Cerebellar cortex (tissue), 1 donor: ENCODE measurements at places on chromosomes 2 and 18.
A peak's percentile ranks its signal among the peaks of the same experiment; 100 is the strongest.

- no peak for DNase-seq
These were observed 2.1 kb upstream of the GEMIN6 start for GRCh38 chr2:38775921-38776225.

DNA sequence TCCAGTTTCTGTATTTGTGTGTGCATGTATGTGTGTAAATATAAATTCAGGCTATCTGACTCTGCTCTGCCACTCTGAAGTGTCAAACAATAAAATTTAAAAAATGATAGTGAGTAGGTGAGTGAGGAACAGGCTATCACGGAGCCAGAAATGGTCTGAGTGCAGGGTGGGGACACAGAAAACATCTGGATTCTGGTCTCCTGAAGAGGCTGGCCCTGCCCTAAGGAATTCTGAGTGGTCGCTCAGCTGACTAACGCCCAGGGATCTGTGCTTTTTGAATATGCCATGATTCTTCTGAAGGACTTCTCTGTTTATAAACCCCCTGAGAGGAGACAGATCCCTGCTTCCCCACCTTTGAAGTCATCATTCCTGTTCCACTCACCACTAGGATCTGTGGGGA lies 353.9 kb upstream of the GYPC start:
- no peak for DNase-seq

DNA sequence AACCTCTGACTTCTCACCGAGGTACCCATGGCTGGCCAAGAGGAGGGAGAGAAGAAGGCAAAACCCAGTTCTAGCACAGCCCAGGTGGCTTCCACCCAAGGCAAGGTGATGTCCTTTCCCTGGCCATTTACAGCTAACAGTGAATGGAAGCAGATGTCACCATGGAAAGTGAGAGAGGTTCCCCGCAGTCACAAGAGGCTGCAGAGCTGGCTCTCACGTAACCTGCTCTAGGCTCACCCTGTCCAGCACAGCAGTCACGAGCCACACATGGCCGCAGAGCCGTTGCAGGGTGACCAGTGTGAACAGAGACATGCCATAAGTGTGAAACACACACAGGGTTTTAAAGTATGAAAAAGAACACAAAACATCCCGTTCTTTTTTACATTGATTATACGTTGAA lies 169.4 kb downstream of the TNS1 start:
- peak; percentile 6 for DNase-seq

DNA sequence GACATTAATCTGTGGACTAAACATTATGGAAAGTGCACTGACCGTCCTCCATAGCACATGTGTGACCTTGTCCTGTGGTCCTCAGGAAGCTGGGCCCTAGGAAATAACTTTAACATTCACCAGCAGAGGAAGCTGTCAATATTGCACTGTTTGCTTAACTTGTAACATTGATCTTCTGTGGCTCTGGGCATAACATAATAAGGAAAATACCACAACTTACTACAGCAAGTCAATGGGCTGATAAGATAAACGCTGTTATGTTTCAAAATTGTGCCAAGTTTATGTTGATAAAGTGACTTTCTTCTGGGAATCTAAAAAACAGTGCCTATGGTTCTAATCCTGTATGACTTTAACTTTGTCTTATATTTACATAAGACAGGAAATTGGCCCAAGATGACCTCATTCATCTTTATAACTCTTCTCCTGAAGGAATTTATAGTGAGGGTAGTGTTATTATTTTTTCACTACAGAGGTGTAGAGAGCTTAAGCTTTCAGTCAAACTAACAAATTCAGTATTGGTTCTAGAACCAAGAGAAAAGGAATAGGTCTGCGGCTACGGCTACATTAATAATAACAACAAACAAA lies 113.7 kb upstream of the MAP4K3 start:
- DNase-seq: no peak

DNA sequence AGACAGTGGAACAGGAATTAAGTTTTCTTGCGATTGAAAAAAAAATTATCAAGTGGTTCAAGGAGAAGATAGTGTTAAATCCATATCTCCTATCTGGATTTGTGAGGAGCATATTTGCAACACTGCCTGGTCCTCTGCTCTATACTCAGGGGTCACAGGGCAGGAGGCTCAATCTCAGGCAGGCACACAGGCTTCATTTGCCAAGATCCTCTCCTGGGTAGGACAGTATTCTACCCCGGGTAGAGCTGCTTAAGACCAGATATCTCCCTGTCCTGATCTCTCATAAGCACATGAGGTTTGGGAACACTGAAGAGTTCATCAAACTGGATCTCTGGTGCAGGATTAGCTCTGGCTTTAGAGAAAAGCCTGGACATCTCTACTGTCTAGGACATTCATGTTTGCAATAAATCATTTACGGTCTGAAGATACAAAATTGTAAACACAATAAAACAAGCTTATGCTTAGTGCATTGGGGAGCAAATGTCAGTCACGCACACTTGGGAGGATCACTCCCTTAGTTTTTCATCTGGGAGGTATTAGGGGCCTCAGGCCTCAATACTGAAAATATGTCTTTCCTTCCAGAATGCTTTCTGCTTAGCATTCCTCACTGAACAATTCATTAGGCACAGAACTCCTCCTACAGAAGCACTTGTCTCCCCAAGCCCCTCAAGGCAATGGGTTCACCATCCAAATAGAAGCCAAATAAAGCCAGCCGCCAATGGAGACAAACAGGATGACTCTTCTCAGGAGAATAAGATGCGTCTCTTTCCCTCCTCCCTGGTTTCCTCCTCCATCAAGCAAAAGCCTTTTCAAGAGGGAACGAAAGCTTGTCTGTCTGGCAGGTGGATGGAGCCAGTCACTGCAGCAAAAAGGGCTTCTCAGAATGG lies 34.1 kb upstream of the LCLAT1 start:
- DNase-seq: no peak

DNA sequence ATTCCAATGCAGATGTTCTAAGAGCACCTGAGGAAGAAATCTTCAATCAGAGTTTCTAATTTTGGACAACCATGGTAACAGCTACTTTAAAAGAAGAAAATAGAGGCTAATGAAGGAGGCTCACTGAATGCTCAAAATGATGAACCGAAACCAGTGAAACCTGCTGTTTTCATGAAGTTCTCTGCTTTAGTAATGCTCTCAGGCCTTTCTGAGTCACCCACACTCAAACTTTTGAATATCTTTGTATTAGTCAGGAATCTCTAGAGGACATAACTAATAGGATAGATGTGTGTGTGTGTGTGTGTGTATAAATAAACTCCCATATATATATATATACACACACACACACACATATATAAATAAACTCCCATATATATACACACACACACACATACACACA lies 76.9 kb upstream of the RIT2 start:
- DNase-seq: no peak

DNA sequence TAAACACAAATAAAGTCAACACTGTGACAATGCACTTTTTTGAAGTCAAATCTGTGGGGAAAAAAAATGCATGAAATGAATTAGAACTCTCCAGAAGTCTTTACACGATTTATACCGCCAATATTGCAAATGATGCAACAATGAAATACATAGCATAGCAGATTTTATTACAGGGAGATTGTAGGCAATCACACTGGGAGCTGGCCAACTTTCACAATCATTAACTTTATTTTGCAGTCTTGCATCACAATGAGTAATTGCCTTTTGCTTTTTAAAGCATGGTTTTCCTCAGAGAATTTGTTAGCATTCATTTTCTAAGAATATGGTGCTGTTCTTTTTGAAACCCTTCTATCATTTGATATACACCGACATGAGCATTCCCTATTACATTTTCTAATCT lies 366.4 kb upstream of the FSIP2 start:
- no peak for DNase-seq

DNA sequence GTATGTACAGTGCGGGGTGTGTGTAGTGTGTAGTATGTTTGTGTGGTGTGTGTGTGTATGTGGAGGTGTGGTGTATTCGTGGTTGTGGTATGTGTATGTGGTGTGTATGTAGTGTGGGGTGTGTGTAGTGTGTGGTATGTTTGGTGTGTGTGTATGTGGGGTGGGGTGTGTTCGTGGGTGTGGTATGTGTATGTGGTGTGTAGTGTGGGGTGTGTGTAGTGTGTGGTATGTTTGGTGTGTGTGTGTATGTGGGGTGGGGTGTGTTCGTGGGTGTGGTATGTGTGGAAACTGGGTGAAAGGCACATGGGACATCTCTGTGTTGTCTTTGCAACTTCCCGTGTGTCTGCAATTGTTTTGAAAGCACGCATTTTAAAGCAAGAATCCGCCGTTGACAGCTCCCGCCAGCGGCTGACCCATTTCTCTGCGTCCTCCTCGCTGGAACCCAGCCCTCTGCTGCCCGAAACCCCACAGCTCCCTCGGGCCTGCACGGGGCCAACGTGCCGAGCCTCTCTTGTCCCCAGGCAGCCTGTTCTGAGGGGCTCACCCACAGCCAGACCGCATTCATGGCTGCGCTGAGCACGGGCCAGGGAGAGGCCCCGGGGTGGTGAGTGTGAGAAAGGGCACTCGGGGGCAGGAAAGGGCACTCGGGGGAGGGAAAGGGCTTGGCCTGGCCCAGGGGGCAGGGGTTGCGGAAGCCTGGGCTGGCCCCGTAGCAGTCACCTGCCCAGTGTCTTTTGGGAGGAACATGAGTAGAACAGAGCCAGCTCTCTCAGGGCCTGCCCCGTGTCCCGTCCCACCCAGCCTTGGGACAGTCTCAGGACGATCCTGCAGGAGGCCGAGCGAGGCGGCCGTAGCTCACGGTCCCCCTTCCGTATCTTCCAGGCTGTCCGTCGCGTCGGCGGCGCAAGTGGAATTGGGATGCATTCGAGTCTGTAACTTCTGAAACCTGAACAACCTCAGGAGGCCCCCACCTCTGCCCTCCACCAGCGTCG lies 61.4 kb downstream of the TWIST2 start:
- DNase-seq: no peak

GRCh38 chr2:176553685-176554100 lies 284.5 kb downstream of the MTX2 start:
- DNase-seq: peak; percentile 59

GRCh38 chr18:44651478-44651877 lies 29.2 kb upstream of the SETBP1 start:
- DNase-seq: no peak

DNA sequence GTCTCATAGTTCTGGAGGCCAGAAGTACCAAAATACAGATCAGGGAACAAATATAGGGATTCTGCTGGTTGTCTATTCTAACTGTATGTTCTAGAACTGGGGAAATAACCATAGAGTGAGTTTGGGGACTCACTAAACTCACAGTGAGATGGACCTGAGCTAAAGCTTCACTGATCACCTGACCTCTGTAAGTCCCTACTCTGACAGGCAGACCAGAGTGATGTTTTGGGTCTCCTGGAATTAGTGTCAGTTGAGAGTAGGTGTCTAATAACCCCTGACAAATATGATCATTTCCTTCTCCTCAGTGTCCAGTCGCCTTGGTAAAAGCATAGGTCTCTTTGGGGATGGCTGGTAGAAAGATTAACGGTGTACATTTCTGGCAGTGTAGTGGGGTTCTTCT lies 14.2 kb downstream of the PIKFYVE start:
- DNase-seq: no peak

DNA sequence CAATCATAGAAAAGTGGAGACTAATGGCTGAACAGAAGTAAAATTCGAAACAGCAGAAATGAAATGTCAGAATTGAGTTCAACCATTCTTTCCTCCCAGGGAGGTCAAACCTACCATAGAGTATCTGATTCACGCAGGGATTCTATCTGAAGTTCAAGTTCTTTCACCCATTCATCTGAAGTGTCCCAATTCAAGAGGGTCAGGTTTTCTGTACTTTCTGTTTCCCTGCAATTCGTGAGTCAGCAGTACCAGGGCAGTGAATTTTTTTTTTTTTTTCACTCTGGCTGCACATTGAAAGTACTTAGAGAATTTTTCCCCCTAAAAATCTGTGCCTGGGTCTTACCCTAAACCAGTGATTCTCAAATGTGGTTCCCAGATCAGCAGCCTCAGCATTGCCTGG lies 40.9 kb upstream of the CCDC88A start:
- DNase-seq: no peak

DNA sequence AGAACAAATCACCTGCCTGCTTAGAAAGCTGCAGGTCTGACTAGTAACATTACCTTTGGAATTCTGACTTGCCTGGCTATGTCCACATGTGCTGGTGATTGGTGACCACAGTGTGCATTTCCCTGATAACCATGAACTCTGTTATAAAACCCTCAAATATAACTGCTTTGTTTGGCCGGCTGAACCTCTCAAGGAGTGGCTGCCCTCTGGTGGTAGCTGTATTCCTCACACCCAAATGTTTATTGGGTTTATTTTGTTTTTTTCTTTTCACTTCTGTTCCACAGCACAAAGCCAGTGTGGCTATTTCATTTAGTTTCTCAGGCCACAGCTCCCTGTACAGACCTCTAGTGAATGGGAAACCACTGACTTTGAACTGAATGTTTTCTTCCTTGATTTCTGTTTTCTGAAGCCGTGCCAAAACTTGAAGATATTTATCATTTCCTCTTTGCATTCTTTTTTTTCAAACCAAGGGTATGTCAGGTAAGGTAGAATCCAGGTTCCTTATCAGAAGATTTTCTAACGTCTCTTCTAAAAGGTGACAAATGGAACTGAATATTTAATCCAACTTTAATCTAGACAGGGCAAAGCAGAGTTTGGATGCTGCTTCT lies 549.0 kb upstream of the VRK2 start:
- peak; percentile 46 for DNase-seq

GRCh38 chr2:134281815-134282419 lies 28.0 kb downstream of the MGAT5 start:
- DNase-seq: no peak

DNA sequence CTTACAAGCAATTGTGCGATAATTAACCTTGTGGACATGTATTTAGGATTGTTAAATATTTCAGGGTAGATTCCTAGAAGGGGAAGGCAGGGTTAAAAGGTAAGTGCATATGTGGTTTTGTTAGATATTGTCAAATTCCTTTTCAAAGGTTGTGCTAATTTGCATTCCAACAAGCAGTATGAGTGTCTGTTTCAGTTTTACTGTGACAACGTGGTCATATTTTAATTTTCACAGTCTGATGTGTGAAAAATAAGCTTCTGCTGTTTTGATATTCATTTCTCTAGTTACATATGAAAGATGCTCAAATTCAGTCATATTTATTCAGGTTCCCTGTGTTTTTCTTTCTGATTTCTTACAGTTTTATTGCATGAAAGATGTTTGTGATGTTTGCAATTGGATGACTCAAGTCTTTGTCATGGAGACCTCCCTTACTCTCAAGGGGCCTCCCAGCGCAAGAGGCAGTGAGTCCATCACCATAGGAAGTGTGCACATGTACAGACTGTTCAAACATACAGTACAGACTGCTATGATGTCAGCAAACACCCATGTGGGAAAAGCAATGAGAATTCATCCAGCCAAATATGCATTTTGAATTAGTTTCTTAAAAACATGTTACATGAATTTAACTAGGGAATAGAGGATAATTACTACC lies 310.8 kb downstream of the GALR1 start:
- DNase-seq: no peak

DNA sequence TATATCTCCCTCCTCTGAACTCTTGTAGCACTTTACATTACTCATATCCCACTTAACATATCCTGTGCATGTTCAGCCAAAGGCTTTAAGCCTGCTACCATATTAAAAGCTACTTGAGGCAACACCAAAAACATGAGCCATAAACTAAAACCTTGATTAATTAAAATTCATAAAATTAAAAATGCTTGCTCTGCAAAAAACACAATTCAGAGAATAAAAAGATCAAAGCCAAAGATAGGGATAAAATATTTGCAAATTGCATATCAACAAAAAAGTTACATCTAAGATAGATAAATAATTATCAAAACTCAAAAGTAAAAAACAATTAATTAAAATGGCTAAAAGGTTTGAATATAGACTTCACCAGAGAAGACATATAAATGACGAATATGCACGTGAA lies 495.4 kb upstream of the PIK3C3 start:
- no peak for DNase-seq

GRCh38 chr2:219628235-219628985 lies 980 bp downstream of the SLC4A3 start:
- no peak for DNase-seq

- no peak for DNase-seq
These were observed 56.9 kb downstream of the LIMS1 start for GRCh38 chr2:108591163-108591562.
